ENCODE measurements at places on chromosomes 11 and 22.

DNA sequence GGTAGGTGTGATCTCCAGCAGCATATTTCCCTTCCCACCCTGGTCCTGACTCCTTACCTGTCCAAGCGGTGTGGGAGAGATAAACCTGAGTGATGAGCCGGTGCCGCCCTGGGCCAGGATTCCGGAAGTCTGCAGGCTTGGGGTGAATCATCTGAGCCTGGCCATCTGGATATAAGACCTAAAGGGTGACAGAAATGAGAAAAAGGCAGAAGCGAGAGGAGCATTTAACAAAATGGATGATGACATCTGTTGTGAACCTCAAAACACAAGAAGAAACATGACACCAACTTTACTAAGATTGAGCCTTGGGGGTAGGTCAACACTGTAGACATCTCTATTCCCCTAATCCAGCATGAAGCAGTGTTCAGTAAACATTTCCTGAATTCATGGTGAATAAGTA is 62.8 kb downstream of the AAMDC start:
- DNase-seq, result no peak

- no peak for DNase-seq
These were observed 3.2 kb downstream of the PPIL2 start for GRCh38 chr22:21669026-21669425.

GRCh38 chr22:49210606-49211005 is 617.1 kb downstream of the BRD1 start:
- no peak for DNase-seq

DNA sequence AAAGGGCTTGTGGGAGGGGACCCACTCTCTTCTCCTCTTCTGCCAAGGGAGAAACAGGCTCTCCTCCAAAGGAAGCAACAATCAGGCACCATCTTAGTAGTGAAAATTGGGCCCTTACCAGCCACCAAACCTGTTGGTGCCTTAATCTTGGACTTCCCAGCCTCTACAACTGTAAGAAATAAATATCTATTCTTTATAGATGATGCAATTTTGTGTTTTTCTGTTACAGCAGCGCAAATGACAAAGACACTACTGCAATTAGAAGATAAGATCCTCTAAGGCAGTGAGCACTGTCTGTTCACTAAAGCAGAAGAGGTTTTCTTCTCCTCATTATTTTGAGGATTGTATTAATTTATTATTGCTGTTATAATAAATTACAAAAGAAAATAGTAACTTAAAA is 691.4 kb upstream of the CCDC179 start:
- DNase-seq, result no peak

- peak; percentile 45 for DNase-seq
These were observed 110.0 kb downstream of the KIAA1671 start for GRCh38 chr22:25062386-25063085.

GRCh38 chr11:70546191-70546940 is 148.0 kb downstream of the CTTN start:
- DNase-seq, result no peak

Data from stimulated activated CD8-positive, alpha-beta memory T cell treated with anti-CD3 and anti-CD28 coated beads, Interleukin-4, amount 100 ng/mL, for 1 hour (primary cell).